Calu3 (cell line): ENCODE measurements at places on chromosomes 11 and 22. TPM values are rescaled to one million over a fixed set of nuclear protein-coding genes. Genes with fewer than 3 reads are reported as not detected.
A peak's percentile ranks its signal among the peaks of the same experiment; 100 is the strongest.

GRCh38 chr11:16897470-16898061 lies 116.6 kb downstream of the PLEKHA7 start:
- H3K4me3 ChIP-seq, result no peak overlapping the region
- no peak for DNase-seq
- H3K4me1 ChIP-seq, result peaks cover 90% of the 10 kb centered on the region
- no peaks in the 10 kb centered on the region for H3K27me3 ChIP-seq

- no peaks in the 10 kb centered on the region for H3K27me3 ChIP-seq
- DNase-seq, result peak; percentile 91
- peak within 1 kb of the TSS; percentile 26 for H3K27ac ChIP-seq
- H3K4me1 ChIP-seq, result no peaks in the 10 kb centered on the region
- H3K4me3 ChIP-seq, result peak within 1 kb of the TSS; percentile 87
Observed at GRCh38 chr11:33015621-33016551, at the start of gene DEPDC7. DEPDC7 (plus strand) TSS chr11:33015878; CDS start chr11:33015956, 78 bp downstream.

CDHR5 gene
- 5.0 and 7.6 TPM in 2 replicates for total RNA-seq

MACROD1 gene
- 35.7 and 38.0 TPM in 2 replicates for total RNA-seq

DNA sequence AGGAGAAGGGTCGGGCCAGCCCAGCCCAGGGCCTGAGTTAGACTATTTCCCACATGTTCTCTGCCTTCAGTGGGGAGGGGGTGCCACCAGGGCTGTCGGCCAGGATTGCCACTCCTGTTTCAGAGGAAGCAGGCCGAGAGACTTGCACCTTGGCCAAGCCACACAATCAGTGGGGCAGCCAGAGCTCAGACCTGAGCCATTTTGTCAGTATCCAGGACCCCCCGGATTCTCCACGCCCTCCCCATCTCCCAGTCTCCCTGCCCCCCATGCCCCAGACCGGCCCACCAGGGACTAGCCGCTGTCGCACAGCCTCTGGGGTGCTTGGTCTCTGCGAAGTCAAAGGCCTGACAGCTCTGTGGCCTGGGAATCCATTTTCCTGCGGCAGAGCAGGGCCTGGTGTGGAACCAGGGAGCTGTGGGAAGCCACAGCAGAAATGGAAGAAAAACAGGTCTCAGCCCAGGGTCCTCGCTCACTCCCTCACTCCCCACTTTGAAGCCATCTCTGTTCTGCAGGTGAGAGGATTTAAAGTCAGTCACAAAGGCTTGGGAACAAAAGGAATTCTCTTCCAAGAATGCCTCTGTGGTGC lies 25.5 kb upstream of the MGAT3 start:
- no peaks in the 10 kb centered on the region for H3K27me3 ChIP-seq
- DNase-seq, result no peak
- no peak overlapping the region for H3K4me3 ChIP-seq
- H3K36me3 ChIP-seq, result peaks cover 23% of the 10 kb centered on the region
- no peaks in the 10 kb centered on the region for H3K4me1 ChIP-seq
- no peak overlapping the region for H3K27ac ChIP-seq

GRCh38 chr11:68381716-68382115 lies 69.3 kb downstream of the LRP5 start:
- H3K4me3 ChIP-seq, result no peak overlapping the region
- peaks cover 33% of the 10 kb centered on the region for H3K4me1 ChIP-seq
- no peak overlapping the region for H3K27ac ChIP-seq
- no peaks in the 10 kb centered on the region for H3K27me3 ChIP-seq
- DNase-seq, result no peak

DNA sequence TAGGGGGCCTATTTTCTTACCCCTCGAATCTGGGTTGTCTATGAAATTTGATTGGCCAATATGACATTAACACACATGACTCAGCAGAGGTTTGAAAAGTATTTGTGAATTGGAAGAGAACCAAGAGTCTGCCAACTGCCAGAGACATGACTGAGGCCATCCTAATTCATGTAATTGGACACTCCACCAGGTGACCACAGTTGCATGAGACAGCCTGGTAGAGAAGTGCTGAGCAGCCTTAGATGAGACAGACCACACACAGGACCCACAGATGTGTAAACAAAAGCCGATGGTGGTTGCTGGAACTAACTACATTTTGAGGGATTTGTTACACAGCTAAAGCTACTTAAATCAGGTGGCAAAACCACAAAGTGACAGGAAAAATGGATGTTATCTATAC lies 855 bp upstream of the MS4A5 start:
- H3K36me3 ChIP-seq, result no peaks in the 10 kb centered on the region
- DNase-seq, result peak; percentile 4
- H3K4me1 ChIP-seq, result no peaks in the 10 kb centered on the region

P4HA3 gene
- not detected in 2 replicates for total RNA-seq

NLRP6 gene
- total RNA-seq, result not detected in 2 replicates
